ENCODE measurements at places on chromosomes 1 and 21. TPM values are rescaled to one million over a fixed set of nuclear protein-coding genes. Genes with fewer than 3 reads are reported as not detected.

DNA sequence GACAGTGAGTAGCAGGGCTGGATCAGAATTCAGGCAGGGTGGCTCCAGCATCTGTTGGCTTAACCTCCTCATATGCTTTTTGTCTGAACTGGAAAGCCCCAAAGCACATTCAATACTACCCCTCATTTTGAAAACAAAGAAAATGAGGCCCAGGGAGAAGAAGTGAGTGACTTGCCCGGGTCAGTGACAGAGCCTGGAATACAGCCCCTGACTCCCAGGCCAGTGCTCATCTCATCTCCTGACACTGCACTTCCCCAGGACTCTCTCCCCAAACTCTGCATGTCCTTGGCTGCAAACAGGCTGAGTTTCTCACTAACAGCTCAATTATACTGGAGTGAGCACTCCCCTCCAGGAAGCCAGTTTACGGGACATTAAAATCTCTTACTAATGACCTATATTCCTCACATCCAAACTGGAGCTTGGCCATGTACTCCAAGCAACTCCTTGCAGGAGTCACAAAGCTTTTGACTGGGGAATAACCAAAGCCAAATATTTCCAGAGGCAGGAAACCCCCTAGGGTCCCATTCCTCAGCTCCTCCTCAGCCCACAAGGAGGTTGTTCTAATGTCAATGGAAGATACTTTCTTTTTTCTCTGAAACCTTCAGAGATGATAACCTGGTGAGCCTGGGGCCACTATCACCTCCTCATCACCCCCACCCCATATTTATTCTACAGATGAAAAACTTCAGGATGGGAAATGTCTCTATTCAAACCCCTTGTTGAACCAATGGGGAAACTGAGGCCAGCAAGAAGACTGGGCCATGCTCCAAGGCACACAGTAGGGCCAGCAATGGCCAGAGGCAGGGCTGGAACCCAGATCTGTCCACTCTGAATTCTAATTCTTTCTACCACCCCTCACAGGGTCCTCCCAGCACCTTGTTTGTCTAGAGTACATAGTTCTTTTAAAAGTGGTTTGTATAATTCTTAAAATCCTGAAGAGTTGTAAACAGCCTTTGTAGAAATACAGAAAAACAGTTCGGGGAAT lies 127.0 kb downstream of the PLPP3 start:
- H3K27me3 ChIP-seq = no peaks in the 10 kb centered on the region
- no peaks in the 10 kb centered on the region for H3K36me3 ChIP-seq
- H3K27ac ChIP-seq = peak overlapping the region; percentile 49
- peaks cover 5% of the 10 kb centered on the region for H3K4me1 ChIP-seq
- no peak overlapping the region for H3K4me3 ChIP-seq
- DNase-seq = no peak

DNA sequence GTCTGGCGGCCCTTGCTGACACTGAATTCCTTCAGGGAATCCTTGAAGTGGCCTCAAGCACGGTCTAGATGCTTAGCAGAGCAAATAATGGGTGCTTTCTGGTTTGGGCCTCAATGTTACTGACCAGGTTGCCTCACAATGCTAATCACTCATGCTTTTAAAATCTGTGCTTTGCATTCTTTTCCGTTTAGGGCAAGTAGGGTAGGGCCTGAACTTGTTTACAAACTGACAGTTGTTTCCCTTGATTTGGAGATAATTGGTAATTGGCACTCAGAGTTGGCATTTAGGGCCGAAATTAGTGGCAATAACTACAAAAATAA lies 1.4 kb downstream of the VPS13D start:
- no peak for DNase-seq
- no peaks in the 10 kb centered on the region for H3K27me3 ChIP-seq
- H3K36me3 ChIP-seq = peaks cover 23% of the 10 kb centered on the region

- no peak overlapping the region for H3K4me3 ChIP-seq
- DNase-seq = no peak
- no peaks in the 10 kb centered on the region for H3K27me3 ChIP-seq
- H3K27ac ChIP-seq = no peak overlapping the region
- no peaks in the 10 kb centered on the region for H3K36me3 ChIP-seq
Measured at GRCh38 chr1:40939320-40940059, 40.0 kb upstream of the CTPS1 start.

DNA sequence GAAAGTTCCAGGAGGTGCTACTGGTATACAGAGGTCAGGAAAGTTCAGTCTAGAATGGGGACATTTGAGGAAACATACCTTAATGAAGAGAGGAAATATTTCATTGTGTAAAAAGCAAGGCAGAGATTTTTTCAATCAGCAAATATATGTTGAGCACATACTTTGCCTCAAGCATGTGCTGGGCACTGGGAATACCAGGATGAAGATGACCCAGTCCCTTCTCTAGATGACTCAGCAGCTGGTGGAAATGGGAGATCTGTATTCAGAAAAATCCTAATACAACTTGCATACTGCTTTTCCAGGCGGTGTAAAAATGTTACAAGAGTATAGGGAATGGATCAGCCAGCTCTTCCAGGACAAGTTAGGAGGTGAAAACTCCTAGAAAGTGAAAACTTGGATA lies 229.3 kb downstream of the FGGY start:
- no peaks in the 10 kb centered on the region for H3K27me3 ChIP-seq
- H3K4me3 ChIP-seq = no peak overlapping the region
- no peaks in the 10 kb centered on the region for H3K4me1 ChIP-seq

- H3K36me3 ChIP-seq = no peaks in the 10 kb centered on the region
- H3K4me3 ChIP-seq = no peak overlapping the region
- H3K27me3 ChIP-seq = no peaks in the 10 kb centered on the region
- H3K27ac ChIP-seq = no peak overlapping the region
- H3K4me1 ChIP-seq = no peaks in the 10 kb centered on the region
Measured at GRCh38 chr1:217857061-217857460, 225.9 kb downstream of the SPATA17 start.

DNA sequence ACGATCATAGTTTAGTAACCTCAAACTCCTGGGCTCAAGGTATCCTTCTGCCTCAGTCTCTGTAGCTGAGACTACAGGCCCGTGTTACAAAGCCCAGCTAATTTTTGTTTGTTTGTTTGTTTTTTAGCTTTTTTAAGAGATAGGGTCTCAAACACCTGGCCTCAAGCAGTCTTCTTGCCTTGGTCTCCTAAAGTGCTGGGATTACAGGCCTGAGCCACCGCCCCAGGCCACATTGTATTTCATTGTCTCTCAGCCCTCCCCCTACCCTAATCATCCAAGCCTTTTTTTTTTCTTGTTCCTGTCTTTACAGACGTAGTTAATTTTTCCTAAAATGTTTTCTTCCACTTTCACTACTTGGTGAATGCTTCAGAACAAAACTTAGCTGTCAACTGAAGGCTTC lies 5.4 kb downstream of the CDC7 start:
- H3K27me3 ChIP-seq = no peaks in the 10 kb centered on the region
- H3K4me3 ChIP-seq = no peak overlapping the region
- no peaks in the 10 kb centered on the region for H3K36me3 ChIP-seq
- no peak for DNase-seq
- H3K27ac ChIP-seq = no peak overlapping the region

DNA sequence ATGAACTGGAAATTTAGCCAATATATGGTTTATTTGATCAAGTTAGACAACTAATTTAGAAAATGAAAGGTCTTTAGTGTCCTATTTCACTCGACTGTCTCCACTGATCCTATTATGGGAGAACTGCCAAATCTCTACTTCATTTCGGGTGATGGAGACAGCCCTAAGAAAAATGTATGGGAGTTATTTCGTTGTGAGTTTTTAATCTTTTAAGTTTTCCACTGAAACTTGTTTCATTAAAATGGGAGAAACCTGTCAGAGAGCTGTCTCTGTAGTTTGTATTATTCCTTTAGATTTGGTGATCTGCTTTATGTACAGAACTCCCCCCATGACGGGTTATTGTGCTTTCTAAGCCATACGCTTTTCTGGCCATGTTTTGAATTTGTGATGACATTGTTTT lies 899.7 kb downstream of the ADGRL2 start:
- no peaks in the 10 kb centered on the region for H3K36me3 ChIP-seq
- H3K27ac ChIP-seq = no peak overlapping the region
- H3K4me1 ChIP-seq = peaks cover 7% of the 10 kb centered on the region
- no peak overlapping the region for H3K4me3 ChIP-seq

DNA sequence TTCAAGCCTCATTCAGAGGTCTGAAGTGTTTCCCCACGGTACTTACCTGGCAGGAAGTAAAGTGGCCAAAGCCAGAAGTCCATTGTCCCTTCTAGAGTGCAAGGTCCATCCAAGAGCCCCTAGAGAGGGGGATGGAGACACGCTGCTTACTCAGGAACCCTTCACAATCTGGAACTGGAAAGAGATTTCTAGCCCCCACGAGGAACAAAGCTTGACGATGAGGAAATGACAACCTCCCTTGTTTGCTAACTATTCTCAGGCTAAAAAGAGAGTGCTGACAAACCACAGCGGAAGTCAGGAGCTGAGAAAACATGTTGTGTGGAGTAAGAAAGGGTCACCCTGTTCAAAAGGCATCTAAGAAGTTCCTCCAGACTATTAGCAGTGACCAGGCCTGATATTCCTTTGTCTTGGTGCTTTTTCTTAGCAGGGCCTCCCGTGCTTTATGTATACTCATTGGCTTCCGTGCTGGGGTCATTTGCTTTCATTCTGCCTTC lies at the start of gene FCMR:
Gene FCMR (minus strand): TSS at position 170 of the 494 bp plus-strand sequence. CDS start 87 bp downstream, at position 83.
- H3K36me3 ChIP-seq = no peaks in the 10 kb centered on the region
- peak within 1 kb of the TSS; percentile 84 for H3K27ac ChIP-seq
- peaks cover 29% of the 10 kb centered on the region for H3K4me1 ChIP-seq

DNA sequence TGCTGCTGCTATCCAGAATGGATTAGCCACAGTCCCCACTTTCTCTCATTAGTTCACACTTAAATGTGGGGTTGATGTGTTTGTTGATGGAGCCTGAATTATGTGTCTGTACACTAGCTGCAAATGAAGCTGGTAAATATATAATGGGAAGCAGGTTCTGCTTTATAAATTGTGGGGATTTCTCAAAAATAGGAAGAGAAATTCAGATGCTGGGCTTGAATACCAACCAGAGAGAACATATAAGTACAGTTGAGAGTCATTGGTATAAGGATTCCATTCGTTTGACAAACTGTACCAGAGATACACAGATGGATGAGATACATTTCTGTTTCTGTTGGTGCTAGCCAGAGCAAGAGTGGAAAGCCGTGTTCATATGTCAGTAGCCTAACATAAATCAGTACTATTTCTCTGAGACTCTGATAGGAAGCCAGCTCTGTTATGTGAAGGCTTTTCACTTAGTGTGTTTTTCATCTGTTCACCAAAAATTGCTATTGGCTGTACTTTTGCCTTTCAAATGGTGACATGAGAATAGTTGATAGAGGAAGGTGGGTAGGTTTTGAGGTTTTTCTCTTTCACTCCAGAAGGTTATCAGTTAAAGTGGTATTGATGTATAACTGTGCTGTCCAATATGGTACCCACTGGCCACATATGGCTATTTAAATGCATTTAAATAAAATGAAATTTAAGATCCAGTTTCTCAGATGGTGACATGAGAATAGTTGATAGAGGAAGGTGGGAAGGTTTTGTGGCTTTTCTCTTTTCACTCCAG lies 15.6 kb downstream of the SMG7 start:
- no peaks in the 10 kb centered on the region for H3K36me3 ChIP-seq
- DNase-seq = no peak
- peaks cover 4% of the 10 kb centered on the region for H3K4me1 ChIP-seq
- H3K27me3 ChIP-seq = no peaks in the 10 kb centered on the region
- no peak overlapping the region for H3K4me3 ChIP-seq

DNA sequence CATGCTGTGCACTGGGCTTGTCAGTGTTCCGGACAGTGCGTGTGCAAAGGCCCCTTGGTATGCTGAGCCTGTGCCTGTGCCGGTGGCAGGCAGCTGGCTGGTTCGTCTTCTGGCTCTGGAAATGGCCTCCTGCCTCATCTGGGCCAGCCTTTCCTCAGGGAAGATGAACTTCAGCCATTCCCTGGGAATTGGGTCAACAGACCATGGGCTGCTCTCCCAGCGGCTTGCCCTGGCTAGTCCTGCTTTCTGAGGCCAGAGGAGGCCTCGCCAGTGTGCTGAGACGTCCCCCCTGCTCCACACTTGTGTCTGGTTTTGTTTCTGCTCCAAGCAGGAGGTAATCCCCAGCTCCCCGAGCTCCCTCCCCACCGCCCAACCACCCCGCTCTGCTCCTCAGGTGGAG lies 32.6 kb upstream of the RD3 start:
- H3K4me3 ChIP-seq = no peak overlapping the region
- no peaks in the 10 kb centered on the region for H3K36me3 ChIP-seq
- no peak for DNase-seq
- no peaks in the 10 kb centered on the region for H3K27me3 ChIP-seq

GRCh38 chr1:97489834-97490233 lies 431.0 kb downstream of the DPYD start:
- H3K27ac ChIP-seq = no peak overlapping the region
- H3K36me3 ChIP-seq = no peaks in the 10 kb centered on the region
- no peak overlapping the region for H3K4me3 ChIP-seq
- no peaks in the 10 kb centered on the region for H3K27me3 ChIP-seq
- H3K4me1 ChIP-seq = no peaks in the 10 kb centered on the region
- DNase-seq = no peak

GRCh38 chr1:205632669-205633169 lies 908 bp upstream of the ELK4 start:
- no peaks in the 10 kb centered on the region for H3K27me3 ChIP-seq
- no peaks in the 10 kb centered on the region for H3K36me3 ChIP-seq
- H3K27ac ChIP-seq = peak overlapping the region; percentile 92
- H3K4me3 ChIP-seq = no peak overlapping the region

- H3K36me3 ChIP-seq = no peaks in the 10 kb centered on the region
- no peak overlapping the region for H3K27ac ChIP-seq
- H3K4me3 ChIP-seq = no peak overlapping the region
- H3K4me1 ChIP-seq = no peaks in the 10 kb centered on the region
Measured at GRCh38 chr1:94697839-94698238, 122.3 kb upstream of the SLC44A3 start.

The LMX1A gene
- total RNA-seq = not detected

The LRRC53 gene
- not detected for total RNA-seq

The SELP gene
- 1.0 TPM for total RNA-seq

The ATP1A4 gene
- total RNA-seq = not detected

The TFF1 gene
- 0.72 TPM for total RNA-seq

The AMY2A gene
- total RNA-seq = 0.29 TPM

The HES3 gene
- not detected for total RNA-seq

The TRPM2 gene
- total RNA-seq = 11.7 TPM

The OR2T29 gene
- not detected for total RNA-seq

The RPTN gene
- total RNA-seq = not detected
